ENCODE measurements at places on chromosomes 5 and 9.

DNA sequence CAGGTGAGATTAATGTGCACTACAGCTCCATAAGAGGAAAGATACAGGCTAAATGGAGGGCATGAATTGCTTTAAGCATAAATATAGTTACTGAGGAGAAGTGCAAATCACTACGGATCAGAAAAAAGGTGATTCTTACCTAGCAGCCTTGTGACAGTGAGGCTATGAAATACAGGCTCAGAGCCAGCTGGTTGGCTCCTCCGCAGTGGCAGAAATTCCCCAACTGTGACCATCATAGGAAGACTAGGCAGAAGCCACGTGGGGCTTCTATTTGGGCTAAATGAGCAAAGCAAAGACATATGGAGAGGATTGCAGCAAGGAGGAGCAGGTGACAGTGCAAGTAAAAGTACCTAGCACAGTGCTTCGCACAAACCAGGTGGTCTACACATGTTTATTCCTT, 40.5 kb downstream of the CDO1 start:
- DNase-seq, result no peak

GRCh38 chr5:61230492-61230891, 68.2 kb upstream of the SMIM15 start:
- no peak for DNase-seq

- DNase-seq, result no peak
Measured at GRCh38 chr9:123682746-123683145, 247.2 kb downstream of the DENND1A start.

GRCh38 chr5:135723491-135723890, 111.0 kb upstream of the SLC25A48 start:
- DNase-seq, result no peak

- no peak for DNase-seq
Measured at GRCh38 chr9:123978981-123979380, 32.6 kb upstream of the LHX2 start.

GRCh38 chr9:119322184-119322583, 47.1 kb downstream of the BRINP1 start:
- DNase-seq, result no peak

DNA sequence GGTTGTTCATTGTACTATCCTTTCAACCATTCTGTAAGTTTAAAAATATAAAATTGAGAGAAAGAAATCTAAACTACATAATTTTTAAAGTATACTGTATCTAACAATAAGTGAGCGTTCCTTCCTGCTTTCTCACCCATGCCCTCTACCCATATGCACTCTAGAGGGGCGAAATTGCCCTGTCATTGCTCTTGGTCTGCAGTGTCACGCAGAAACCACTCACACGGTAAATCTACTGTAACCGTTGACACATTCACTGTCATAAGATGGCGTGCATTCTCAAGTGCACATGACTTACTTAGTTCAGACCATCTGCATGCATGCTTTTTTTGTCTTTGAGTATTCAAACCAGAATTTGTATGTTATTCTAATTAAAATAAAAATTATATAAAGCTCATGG, 55.7 kb upstream of the NIPBL start:
- no peak for DNase-seq

- DNase-seq, result peak; percentile 22
Measured at GRCh38 chr9:137606005-137606621, 627 bp downstream of the ARRDC1 start.

DNA sequence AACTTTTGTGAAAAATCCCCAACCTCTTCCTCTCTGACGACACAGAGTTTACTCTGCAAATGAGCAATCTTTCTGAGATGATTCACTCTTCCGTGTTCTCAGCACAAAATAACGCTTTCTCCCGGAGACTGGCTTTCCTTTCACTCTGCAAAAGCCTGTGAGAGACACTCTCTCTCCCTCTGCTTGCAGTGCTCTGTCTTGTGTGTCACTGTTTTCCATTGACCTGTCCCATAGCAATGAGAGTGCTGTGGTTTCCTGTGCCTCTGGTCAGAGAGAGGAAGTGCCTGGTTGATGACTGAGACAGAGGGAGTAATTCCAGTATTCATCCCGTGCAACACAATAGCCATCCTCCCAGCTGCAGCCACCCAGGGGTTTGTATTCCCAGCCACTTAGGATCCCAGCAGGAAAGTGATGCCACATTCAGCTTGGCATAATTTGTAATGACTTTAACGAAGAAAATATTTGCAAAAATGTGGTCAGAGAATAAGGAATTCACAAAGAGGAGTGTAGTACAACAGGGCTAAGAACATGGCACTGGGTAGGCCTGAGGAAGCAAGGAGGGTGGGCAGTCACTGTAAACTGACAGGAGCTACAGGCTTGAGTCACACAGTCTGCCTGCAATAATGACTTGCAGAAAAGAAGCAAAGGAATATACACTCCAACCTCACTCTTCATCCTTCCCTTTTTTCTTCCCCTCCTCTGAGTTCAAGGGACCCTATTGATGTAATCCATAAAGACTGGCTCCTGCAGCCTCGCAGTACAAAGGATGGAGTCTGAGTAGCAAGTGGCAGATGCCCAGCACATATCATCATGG, 463.5 kb upstream of the RGMB start:
- DNase-seq, result no peak

DNA sequence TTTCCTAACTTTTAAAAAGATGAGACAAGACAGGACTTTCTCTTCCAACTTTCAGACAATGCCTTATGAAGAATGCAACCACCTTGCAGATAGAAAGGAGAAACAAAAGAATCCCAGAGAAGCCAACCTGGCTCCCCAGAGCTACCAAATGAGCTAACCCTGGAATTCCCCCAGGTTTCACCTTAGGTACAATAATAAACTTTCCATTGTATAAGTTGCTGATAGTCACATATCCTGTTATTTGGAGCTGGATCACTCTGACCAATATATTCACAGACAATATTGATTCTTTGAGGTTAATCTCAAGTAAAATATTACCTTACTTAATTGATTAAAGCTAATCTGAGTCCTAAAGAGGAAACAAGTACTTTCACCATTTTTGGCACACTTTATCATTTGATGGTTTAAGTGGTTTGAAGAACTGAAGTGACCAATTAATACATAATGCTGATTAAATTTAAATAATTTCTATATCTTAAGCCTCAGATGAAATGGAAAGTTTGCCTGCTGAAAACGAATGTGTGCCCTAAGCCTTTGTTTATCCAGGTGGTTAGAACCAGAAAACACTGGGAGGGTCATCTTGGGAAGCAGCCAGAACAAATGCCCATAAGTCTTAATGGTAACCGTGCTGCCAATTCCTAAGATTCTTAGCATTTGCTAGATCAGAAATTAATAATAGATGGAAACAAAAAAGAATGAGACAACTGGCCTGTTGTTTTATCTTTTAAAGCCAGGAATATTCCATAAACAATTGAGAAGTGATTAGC, 159.6 kb upstream of the SLC12A2 start:
- no peak for DNase-seq

- DNase-seq, result no peak
Measured at GRCh38 chr9:90547896-90548295, 94.7 kb downstream of the DIRAS2 start.

GRCh38 chr5:178201927-178202235, 2.5 kb upstream of the HNRNPAB start:
- DNase-seq, result no peak

DNA sequence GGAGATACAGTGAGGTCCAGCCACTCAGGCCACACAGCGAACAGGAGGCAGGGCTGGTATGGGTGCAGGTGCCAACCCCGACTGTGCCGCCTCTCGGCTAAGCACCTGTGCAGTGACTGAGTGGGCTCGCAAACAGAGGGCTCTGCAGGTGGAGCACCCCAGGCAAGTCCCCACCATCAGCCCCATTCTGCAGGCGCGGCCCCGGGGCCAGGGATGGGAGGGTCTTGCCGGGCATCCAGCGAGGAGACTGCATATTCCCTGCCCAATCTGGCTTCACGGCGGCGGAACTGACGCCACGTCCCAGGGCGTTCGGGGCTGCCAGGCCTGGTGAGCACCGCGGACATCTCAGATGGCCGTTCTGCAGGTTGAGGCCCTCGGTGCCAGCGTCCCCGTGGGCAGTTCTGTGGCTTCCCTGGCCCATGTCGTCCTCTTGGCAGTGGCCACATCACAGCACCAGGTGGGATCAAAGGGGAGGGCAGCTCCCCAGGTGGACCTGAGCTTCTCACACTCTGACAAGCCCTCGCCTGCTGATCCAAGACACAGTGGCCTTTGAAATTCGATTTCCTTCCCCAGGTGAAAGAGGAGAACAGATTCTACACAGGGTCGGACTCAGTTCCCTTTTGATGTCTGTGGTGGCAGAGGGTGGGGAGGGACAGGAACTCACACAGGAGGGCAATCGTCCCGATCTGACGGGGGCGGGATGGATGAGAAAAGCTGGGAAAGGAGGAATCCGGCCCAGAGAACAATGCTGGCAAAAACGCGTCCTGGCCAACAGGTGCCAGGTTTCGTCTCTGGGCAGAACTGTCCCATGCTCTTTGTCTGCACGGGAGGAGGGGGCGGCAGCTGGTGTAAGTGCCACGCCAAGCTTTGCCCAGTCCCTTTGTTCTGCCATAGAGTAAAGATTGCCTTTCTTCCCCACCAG, 18.8 kb downstream of the DBH start:
- no peak for DNase-seq

- no peak for DNase-seq
Measured at GRCh38 chr5:17302604-17303003, 85.2 kb downstream of the BASP1 start.

DNA sequence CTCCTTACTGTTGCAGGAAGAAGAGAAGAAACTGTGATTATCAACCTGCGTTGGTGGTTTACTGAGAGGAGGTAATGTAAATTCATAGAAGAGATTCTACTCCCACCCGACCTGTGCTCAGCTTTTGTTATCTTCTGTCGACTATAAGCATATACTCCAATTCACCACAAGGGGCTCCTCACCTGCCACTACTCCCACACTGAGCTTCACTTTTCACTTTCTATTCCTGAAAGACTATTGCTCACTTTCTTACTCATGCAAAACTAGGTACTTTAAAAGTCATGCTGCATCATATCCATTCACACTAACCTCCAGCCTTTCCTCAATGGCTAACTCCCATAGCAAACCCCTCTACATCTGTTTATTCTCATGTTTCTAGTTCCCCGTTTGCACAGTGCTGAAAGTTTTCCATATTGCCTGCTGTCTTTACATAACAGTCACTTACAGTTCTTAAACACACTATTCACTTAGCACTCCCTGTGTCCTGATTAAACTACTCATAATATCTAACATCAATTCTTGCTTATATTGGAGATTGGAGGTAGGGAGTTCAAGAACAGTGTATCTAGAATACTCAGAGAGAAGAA, 1062.6 kb downstream of the NR2F1-AS1 start:
- DNase-seq, result no peak

GRCh38 chr9:27473111-27473529, 51.0 kb upstream of the IFNK start:
- no peak for DNase-seq

GRCh38 chr9:120935383-120935857, 8.8 kb upstream of the TRAF1 start:
- peak; percentile 86 for DNase-seq

- peak; percentile 7 for DNase-seq
Measured at GRCh38 chr9:71680189-71680980, 87.9 kb downstream of the CEMIP2 start.

- DNase-seq, result no peak
Measured at GRCh38 chr9:90020276-90020871, 415.6 kb downstream of the GADD45G start.

GRCh38 chr5:123743990-123744583, 232.1 kb downstream of the CSNK1G3 start:
- no peak for DNase-seq

GRCh38 chr9:114619191-114619761, 8.2 kb downstream of the TMEM268 start:
- no peak for DNase-seq

DNA sequence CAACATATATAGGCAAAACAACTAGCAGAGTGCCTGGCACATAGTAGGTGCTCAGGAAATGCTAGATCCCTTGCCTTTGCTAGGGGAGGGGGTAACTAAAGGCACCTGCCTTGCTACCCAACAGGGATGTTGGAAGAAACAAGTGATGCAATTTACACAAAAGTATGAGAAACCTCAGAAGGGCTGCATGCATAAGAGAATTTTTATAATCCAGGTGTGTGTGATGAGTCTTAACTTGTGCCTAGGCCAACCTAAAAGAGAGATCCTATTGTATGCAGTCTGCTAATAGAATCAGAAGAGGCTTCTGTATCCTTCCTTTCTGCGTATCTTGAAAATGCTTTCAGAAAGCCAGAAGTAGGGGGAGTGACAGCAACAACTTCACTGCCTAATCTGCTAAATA, 135.9 kb downstream of the SLIT3 start:
- no peak for DNase-seq

DNA sequence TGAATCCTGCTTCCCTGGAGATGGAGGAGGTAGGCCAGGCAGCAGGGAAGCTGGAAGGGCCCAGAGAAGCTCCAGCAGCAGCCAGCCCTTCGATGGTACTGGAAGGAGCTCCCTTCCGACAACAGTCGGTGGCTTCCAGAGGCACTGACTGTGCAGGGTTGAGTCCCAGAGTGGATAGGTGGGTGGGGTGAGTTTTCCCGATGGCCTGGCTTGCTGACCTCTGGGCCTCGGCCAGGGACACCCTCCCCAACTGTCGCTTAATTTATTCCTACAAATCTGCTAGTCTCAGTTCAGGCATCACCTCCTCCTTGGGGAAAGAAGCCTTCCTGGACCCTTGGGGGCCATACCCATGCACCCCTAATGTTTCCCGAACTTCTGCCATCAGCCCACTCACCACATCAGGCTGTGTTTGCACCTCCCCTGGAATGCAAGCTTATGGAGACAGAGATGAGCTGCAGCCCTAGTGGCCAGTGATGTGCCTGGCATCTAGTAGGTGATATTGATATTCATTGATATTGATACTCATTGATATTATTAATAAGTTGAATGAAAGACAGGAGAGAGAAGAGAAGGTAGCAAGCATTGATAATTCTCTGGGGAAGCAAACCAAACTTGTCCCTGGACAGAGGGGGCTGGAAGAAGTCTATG, 104.6 kb upstream of the BOD1 start:
- no peak for DNase-seq

GRCh38 chr5:175248416-175248905, 195.5 kb downstream of the DRD1 start:
- DNase-seq, result no peak

GRCh38 chr5:1409381-1410110, 35.7 kb downstream of the SLC6A3 start:
- DNase-seq, result no peak

DNA sequence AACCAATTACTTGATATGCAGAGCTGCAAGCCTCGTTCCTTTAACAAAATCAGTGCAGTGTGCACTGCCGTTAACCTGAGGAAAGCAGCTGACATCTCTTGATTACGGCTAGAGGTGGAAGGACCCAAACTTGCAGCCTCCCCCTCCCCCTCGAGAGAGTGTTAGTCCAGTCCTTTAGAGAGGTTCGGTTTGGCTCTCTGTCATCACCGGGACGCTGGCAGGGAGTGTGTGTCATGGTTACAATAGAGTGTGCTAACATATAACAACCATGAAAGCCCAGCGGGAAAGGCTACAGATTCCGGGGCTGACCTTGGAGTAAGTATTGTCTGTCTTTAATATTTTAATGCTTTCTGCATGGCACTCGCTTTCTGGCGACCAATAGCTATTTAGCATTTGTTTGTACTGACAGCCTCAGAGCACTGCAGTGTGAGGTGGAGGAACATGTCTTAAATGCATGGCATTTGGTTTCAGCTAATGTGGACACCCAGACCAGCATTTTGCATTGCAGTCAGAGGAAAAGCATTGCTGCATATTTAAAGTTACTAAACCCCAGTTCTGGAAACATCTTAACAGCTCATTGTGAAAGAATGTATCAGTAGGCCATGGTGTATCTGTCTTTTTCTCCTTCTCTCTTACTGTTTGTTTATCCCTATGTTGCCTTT, 237.5 kb downstream of the CD180 start:
- no peak for DNase-seq

- DNase-seq, result no peak
Measured at GRCh38 chr5:150469718-150470469, 20.4 kb upstream of the RPS14 start.
